ENCODE measurements at places on chromosomes 16 and 17. TPM values are rescaled to one million over a fixed set of nuclear protein-coding genes. Genes with fewer than 3 reads are reported as not detected.

Gene PRSS53
- total RNA-seq: 12.1 TPM

Gene SRR
- 6.3 TPM for total RNA-seq

Gene TP53TG3
- not detected for total RNA-seq

Gene HS3ST3B1
- total RNA-seq: 5.0 TPM

GRCh38 chr17:75808549-75808904 is 23.9 kb downstream of the UNK start:
- no peak for DNase-seq

- no peak for DNase-seq
These were observed 17.9 kb upstream of the SPN start for GRCh38 chr16:29644973-29645693.

DNA sequence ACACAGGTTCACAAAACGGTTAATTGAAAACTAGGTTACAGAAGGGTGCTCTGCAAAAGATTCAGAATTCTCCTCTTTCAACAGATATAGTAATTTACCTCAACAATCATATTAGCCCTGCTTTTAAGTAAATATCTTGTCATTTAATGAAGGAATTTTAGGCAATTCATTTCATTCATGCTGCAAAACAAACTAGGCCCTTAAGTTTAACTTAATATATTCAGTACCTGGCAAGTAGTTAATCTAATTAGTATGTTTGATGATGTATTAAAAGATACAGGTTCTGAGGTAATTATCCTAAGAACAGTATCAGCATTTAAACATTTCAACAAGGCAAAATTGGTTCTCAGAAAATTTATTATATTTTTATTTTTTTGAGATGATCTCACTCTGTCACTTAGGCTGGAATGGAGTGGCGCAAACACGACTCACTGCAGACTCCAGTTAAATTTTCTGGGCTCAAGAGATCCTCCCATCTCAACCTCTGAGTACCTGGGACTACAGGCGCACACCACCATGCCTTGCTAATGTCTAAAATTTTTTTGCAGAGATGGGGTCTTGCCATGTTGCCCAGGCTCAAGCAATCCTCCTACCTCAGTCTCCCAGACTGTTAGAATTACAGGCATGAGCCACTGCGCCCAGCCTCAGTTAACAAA is 44.9 kb downstream of the SMURF2 start:
- DNase-seq: no peak

DNA sequence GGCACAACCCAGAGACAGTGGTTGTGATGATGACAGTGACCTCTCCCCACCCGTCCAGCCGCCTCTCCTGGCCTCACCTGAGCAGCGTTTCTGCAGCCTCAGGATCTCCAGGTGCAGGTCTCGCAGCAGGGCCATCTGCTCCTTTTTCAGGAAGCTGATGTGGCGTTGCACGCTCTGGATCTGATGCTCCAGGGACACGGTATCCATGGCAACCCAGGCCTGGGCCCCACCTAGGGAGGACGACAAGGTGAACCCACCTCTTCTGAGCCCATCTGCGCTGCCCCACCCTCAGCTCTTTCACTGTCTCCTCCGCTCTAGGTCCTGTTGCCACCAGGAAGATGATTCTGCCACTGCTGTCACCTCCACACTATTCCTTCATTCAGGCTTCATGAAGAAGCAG is 14.5 kb downstream of the CCDC92B start:
- DNase-seq: no peak

DNA sequence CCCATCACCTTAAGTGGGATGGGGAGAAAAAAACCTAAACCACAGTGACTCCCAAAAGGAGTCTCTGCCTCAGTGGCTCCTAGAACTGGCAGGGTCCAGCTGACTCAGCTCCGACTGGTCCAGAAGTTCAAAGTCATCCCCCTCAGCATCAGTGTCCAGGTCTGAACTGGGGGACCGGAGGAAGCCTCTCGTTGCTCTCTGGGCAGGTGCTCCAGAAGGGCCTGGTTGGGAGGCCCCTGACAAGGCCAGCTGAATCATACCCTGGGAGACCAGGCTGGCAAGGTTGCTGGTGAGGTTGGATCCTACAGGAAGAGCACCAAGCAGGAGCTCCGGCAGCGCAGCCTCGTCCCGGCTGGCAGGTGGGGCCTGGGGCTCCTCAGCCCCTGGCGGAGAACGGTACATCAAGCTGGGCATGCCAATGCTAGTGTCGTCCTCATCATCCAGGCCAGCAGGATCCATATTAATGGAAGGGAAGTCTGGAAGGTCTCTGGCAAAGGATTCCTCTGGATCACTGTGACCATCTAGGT is 4.3 kb upstream of the PSMC3IP start:
- DNase-seq: no peak

- DNase-seq: no peak
These were observed 24.5 kb downstream of the ZNF750 start for GRCh38 chr17:82815354-82815753.

DNA sequence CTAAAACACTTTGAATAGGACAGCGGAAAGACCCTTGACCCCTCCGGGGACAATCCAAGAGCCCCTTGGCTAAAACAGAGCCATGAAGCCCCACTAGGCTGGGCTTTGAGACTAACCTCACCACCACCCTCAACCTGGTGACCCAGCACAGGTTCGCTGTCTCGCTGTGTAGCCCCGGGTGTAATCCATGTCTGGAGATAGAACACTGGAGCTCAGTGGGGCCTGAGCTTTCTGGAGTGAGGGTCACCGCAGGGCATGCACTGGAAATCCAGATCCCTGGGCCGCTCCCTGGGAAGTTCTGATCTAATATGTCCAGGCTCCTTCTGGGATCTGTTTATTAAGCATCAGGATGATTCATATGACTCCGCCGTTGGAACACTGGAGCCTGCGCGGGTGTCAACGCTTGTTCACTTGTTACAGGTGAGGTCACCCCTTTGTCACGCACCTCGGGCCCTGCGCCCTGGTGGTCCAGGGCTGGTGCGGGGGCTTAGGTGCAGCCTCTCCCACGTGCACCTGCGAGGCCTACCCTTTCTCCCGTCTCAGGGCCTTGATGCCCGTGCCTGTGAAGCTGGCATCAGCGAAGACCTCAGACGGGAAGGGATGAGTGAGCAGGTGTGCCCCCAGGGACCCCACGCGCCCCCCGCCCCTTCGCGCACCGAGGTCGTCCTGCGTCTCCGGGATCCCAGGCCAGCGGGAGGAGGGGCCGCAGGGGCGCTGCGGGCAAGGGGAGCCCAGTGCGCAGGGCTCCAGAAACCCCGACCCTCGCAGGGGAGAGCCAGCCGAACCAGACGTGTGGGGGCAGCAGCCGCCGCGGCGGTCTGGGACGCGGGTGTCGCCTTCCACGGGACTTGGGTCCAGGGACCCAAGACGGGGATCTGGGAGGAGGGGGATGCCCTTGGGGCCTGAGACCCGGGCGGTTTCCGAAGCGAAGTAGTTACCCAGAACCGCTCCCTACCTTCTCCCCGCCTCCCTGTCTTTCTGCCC is 224.1 kb upstream of the FOXF1 start:
- DNase-seq: no peak

DNA sequence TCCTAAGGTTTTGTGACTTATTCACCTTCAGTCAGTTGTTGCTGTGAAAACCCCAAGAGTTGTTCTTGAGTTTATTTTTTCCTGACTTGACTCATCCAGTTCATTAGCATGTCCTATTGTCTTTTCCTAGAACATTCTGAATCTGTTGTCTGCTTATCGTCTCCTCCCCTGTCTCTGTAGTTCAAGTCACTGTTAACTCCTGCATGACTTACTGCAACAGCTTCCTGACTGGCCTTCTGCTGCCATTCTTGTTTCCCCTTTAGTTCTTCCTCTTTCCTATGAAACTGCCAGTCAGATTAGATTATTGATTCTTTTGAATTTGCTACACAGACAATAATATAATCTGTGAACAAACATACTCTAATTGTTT is 161.5 kb downstream of the FTO start:
- no peak for DNase-seq

GRCh38 chr16:88614818-88615580 is 23.4 kb upstream of the IL17C start:
- DNase-seq: no peak

DNA sequence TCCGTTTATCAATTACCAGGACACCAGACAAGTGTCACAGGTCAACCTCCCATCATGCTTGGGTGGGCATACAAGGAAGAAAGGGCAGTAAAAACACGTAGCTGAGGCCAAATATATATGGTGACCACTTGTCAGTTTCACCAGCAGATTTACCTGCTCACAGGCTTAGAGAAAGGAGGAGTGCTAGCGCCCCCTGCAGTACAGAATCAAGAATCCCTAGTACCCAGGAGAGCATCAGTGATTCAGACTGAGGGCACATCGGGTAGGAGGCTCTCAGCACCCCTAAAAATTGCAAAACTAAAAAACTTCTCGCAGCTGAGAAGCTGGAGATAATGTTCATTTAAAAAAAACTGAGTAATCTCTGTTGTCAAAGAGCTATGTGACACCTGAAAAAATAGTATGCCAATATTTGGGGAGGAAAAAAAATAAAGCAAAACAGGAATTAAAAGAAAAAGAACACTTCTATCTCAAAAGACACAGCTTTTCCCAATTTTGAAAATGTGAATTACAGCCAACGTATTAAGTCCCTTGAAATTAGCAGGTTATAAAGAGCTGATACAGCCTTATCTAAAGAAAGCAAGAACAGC is 21.2 kb upstream of the MON1B start:
- peak; percentile 57 for DNase-seq

DNA sequence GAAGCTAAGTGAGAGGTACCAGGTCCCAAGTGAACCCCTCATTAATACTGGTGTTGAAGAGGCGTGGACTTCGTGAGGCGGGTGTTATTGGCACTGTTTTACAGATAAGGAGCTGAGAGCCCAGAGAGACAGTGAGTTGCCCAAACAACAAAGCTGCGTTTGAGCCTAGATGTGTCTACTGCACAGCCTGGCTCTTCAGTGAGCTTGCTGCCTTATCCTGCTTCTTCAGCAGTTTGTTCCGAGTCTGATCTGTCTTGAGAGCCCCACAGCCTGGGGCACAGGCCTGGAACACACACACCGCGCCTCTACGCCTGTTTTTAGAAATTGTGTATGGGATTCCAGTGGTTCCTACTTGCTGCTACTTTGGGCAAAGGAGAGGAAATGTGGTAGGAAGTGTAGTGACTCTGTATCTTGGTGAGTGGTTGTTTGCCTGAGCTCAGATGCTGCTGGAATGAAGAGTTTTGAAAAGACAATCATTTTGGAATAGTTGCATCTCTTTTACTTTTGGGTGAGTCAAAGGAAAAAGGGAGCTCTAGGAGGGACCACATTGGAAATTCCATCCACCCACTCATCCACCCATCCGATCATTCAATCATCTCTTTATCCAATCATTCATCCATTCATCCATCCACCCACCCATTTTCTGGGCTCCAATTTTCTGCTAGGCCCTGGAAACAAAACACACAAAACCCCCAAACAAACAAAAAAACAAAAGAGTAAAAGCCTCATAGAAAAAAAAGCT is 22.3 kb upstream of the PLCG2 start:
- no peak for DNase-seq

DNA sequence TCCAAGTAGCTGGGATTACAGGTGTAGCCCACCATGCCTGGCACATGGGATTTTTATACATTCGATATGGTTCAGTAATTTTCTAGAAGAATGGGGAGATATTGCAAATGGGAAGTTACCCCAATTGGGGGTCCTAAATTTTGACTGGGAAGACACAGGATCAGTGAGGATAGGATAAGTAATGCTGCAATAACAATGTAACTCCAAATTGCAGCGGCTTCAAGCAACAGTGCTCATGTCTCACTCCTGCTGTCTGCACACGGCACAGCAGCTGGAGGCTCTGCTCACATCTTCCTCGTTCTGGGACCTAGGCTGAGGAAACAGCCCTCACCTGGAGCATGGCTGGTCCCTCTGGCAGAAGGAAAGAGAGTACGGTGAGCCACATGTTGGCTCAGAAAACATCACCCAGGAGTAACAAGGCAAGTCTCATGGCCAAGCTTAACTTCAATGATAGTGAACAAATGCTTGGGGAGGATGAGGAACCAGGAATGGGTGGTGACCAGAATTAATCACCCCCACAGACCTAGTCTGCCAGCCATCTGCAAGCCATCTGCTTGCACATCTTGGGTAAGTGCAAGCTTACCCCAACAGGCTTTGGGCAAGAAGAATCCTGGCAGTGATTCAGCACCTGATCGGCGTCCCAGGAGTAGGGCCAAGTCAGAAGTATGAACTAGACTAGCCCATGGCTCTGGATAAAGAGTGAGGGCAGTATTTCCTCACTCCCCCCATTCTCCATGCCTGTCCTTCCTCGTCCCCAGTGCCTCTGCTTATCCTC is 229.2 kb downstream of the COPRS start:
- no peak for DNase-seq

GRCh38 chr16:47424846-47425245 is 36.0 kb downstream of the ITFG1 start:
- DNase-seq: no peak

- no peak for DNase-seq
These were observed 142.8 kb downstream of the AXIN2 start for GRCh38 chr17:65418622-65419021.

DNA sequence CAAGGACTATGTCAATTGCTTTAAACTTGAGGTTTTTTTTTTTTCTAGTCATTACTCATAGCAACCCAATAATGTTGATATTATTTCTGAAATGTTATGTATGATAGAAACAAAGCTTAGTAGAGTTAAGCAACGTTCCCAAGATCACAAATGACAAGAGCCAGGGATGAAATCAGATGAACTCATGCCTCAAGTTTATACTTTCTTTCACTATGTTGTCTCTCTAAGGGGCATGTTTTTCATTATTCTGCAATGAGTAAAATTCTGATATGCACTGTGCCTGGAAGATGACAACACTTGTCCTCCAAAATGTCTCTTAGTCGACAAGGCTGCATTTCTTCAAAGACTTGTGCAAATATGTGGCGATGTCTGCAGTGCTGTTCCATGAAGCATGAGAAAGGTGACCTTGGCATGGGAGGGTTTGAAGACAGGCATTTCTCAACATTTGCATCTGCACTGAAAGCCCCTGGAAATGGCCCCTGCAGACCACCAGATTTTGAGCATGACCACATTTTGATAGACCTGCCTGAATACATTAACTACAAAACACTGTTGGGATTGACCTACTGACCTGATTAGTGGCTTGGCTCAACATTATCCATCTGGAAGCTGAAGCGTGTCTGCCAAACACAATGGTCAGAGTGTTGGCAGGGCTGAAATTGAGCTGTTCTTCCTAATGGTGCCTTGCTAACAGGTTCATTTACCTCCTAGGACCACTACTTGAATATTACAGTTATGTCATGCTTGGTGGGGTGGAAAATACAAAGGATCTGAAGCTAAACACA is 1027.5 kb downstream of the CDH11 start:
- no peak for DNase-seq

DNA sequence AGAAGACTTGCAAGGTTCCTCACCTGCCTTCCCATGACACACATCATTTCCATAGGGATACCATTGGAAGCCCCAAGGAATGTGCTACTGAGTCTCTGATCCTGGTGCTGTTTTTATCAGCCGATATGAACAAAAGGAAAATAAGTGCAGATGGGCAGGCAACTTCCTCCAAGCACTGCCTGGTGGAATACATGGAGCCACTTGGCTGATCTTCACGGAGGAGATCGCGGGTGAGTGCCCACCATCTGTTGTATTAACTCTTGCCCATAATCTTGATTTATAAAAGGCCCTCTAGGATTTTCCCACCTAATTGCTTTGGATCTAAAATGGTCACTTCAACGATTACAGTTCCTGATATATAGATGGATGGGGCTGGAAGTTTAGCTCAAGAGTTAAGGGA is 24.7 kb upstream of the CDRT15 start:
- no peak for DNase-seq

GRCh38 chr16:72850021-72850420 is 197.9 kb downstream of the ZFHX3 start:
- no peak for DNase-seq

Measured in activated naive CD4-positive, alpha-beta T cell treated with anti-CD3 and anti-CD28 coated beads, Interleukin-2, amount 50 U/mL, for 72 hours (primary cell).